Cerebellar cortex (tissue), 1 donor: ENCODE measurements at places on chromosomes 16 and 17.

DNA sequence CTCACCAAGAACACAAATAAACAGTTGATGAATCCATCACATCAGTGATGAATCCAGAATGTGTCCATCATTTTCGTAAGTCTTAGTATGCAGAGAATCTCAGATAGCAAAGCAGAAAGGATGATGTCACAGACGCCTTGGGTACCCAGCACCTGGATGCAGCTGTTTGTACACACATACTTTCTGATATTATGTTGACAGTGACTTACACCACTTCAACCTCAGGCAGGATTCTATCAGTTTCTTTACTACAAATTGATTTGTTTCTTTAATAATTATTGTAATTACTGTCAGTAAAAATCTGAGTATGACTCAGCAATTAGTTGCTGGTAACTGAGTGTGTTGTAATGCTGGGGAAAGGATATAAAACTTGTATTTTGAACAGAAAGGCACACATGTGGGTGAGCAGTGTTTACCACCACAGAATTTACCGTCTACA is 159.8 kb downstream of the RPTOR start:
- no peak for DNase-seq

DNA sequence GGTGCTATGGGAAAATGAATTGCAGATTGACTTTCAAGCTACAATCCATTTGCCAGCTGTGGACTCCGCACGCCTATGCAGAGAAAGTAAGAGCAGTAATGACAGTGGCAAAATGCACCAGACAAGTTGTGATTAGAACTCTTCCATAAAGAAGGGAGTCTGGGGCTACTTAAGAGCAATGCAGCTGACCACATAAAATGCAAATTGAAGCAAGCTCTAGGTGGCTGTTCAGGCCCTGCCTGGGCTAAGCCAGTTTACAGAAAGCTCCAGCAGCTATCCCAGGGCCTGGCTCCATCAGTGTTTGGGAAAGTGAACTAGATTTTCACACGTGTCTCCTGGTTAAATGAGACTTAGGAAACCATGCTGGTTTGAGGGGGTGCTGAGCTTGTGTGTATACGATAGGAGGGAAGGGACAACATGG is 2.2 kb upstream of the MAP2K6 start:
- DNase-seq = no peak

DNA sequence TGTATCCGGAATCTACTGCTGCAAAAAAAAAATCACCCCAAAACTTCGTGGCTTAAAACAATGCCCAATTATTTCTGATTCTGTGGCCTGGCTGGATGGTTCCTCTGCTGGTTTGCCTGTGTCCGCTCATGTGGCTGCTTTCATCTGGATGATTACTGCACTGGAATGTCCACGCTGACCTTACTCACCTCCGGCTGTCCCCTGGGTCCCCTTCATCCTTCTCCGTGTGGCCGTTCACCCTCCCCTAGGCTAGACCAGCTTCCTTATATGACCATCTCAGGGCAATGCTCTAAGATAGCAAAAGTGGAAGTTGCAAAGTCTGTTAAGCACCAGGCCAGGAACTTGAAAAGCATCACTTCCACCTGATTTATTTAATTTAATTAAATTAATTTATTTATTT is 31.4 kb upstream of the SPNS2 start:
- DNase-seq = no peak

DNA sequence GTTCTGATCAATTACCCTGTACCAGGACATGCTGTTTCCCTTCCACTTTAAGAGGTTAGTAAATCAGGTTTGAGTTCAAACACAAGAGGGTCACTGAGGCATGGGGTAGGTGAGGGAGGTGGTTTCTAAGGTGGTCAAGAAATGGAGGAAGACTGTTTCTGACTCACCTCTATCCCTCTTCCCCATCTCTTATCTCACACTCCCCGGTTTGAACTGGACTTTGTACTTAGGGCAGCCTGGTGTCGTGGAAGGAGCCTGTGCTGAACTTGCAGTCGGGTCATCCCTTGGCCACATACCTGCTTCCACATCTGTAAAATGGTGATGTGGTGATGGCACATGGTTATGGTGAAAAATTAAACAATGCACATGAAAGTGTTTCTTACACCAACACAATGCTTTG is 17.2 kb upstream of the TMEM98 start:
- no peak for DNase-seq

DNA sequence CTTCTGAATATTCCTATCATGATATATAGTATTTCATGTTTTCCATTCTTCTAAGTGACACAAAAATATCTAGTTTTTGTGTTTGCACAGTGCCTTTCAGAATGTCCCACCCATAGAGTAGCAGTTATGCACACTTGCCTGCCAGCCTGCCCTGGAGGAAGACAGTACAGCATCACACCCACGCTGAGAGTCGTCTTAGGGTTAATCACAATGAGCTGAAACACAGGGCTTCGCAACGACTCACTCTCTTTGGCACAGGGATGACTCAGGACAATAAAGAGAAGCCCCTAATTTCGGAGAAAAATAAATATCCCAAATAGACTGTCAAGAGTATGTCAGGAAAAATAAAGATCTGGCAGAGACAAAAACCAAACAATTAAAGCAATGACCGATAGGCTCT is 11.6 kb upstream of the NDUFAB1 start:
- DNase-seq = no peak

- no peak for DNase-seq
These were observed 2.8 kb downstream of the MYCBPAP start for GRCh38 chr17:50511058-50511457.

- DNase-seq = no peak
These were observed 13.9 kb upstream of the PMP22 start for GRCh38 chr17:15278924-15279477.

DNA sequence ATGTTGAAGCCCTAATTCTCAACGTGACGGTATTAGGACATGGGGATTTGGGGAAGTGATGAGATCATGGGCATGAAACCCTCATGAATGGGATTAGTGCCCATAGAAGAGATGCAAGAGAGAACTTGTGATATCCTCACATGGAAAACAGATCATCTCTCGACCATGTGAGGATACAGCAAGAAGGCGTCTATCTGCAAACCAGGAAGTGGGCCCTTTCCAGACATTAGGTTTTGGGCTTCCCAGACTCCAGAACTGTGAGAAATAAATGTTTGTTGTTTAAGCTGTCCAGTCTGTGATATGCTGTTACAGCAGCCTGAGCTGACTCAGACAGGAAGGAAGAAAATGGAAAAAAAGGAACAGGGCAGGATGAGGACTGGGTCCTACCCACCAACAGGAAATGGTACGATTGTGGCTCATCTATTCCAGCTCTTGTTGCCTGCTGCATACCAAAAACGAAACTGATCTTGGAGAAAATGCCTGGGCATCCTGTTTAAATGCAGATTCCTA is 21.9 kb upstream of the SSTR2 start:
- no peak for DNase-seq

- no peak for DNase-seq
These were observed 6.3 kb downstream of the CDH5 start for GRCh38 chr16:66372898-66373155.

DNA sequence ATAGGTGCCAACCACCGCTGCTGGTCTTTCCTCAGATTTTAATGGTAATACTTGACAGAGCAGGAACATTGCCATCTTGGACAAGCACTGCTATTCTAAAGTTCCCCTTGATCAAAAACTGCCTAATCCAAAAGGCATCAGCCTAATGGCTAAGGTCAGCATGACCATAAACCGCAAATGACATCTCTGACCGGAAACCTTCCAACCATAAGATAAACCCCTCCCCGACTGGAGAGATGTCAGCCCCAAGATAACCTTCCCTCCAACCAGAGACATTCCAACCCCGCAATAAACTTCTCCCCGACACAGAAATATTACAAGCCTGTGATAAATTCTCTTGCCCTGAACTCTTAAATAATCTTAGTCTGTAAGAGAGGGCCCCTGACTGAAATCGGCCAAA is 7.4 kb upstream of the DHX40 start:
- no peak for DNase-seq

DNA sequence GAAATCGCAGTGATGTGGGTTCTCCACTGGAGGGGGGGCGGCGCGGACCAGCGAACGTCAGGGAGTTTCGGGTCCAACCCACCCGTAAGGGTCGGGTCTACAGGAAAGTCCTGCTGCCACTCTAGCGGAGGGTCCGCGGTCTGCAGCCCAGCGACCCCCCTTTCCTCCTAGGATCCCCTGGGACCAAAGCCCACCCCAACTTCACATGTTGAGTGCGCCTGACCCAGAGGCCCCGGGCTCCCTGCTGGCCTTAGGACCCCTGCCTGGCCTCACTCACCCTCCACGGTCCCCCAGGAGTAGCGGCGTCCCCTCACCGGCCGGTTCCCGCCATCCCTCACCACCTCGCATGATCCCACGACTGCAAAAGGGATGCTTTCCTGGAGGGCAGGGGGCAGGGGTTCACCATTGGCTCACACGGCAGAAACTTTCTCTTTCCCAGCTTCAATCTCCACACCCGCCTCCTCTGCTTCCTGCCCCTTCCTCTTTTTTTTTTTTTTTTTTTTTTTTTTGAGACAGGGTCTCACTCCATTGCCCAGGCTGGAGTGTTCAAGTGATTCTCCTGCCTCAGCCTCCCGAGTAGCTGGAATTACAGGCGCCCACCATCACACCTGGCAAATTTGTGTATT is 3.1 kb downstream of the SEPTIN1 start:
- no peak for DNase-seq

DNA sequence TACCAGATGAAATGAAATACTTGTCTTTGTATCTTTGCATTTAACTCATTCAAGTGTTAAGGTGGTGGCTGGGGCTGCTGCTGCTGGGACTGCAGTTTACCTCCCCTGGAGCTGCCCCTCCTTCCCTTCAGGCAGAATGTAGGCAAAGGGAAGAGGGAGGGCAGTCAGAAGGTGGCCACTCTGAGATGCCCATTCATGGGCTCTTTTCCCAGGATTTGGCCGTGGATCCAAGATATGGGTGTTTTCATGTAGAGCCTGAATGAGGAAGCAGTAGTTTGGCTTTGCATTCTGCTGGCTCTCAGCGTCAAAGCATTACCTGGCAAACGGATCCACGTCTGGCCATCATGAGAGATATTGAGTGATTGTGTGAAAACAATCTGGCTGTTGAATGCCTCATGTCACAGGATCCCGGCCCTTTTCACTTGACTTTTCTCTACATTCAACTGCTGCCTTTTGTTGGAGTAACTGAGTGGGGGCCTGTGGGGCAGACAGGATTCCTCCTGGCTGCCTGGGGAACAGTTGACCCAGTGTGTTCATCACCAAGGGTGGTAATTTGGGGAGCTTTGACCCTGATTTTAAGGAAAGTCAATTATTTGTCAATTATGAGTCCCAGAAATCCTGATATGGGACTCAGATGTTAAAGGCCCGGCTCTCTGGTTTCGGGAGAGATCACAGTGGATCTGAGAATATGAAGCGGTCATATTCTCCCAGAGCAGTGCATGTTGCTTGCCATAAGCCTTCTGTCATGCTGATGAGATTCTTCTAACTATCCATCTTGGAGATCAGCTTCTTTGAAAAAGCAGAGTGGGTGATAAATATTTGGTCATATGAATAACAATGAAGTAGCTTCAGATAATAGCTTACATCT is 236.8 kb downstream of the IRX3 start:
- no peak for DNase-seq
